ENCODE measurements at places on chromosomes 12 and 14.

DNA sequence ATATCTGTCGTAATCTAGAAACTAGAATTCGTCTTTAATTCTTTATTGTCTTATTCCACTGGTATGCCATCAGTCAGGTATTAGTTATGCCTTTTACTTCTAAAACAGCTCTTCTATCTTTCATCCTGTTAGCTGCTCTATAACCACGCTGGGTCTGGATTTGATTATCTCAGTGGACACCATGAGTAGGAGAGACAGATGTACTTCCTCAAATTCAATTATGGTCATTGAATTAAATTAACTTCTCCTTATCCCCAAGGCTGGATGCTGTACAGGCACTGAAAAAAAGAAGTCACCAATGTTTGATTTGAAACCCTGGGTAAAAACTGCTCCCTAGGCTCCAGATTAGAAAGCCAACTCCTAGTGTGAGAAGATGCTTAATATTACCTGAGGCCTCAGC, 107.3 kb downstream of the PIK3C2G start:
- DNase-seq, result no peak

GRCh38 chr14:31170411-31170810, 37.2 kb downstream of the HECTD1 start:
- no peak for DNase-seq

- no peak for DNase-seq
These were observed 13.8 kb upstream of the ADCK1 start for GRCh38 chr14:77786148-77786547.

- no peak for DNase-seq
These were observed 7.9 kb upstream of the WASHC3 start for GRCh38 chr12:102069707-102070106.

DNA sequence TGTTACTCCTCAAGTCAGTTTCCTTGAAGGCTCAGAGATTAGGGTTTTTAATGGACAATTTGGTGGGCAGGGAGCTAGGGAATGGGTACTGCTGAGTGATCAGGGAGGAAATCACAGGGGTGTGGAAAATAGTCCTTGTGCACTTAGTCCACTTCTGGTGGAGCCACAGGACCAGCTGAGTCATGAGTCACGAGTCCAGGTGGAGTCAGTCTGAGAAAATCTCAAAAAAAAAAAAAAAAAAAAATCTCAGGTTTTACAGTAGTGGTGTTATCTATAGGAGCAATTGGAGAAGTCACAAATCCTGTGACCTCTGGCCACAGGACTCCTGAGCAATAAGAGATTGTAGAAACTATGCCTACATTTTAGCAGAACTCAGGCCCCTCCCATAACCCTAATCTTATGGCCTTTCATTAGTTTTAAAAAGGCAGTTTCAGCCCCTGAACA, 28.2 kb upstream of the AMN1 start:
- DNase-seq, result no peak

DNA sequence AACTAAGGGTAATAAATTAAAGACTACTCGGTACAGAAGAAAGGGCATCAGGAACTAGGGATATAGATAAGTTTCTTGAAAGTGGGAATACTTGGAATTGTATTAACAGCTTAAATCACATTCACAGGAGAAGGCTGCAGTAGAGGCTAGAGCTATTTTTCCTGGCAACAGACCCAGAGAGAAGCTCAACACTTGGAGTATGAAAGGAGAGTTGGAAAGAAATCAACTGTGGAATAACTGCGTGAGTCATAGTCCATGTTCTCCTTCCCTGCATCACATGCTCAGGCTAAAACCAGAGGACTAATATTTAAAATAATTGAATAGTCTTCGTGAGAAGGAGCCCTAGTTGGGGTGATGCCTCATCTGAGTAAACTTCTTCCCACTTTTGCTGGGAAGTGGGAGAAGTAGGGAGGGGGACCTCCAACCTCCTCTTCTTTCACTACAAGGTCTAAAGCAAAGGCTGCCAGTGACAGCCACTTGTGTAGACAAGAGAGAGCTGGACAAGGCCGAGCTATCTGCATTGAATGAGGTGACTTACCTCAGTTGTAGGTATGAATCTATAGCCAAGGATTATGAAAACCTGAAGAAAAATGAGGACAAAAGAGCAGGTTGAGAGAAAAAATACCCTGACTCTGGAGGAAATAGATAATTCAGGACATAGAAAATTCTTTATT, 32.7 kb downstream of the DYRK2 start:
- no peak for DNase-seq

- no peak for DNase-seq
These were observed 201.7 kb upstream of the PLXNC1 start for GRCh38 chr12:93946542-93947150.

- DNase-seq, result no peak
These were observed 44.3 kb upstream of the CCT2 start for GRCh38 chr12:69540987-69541386.

DNA sequence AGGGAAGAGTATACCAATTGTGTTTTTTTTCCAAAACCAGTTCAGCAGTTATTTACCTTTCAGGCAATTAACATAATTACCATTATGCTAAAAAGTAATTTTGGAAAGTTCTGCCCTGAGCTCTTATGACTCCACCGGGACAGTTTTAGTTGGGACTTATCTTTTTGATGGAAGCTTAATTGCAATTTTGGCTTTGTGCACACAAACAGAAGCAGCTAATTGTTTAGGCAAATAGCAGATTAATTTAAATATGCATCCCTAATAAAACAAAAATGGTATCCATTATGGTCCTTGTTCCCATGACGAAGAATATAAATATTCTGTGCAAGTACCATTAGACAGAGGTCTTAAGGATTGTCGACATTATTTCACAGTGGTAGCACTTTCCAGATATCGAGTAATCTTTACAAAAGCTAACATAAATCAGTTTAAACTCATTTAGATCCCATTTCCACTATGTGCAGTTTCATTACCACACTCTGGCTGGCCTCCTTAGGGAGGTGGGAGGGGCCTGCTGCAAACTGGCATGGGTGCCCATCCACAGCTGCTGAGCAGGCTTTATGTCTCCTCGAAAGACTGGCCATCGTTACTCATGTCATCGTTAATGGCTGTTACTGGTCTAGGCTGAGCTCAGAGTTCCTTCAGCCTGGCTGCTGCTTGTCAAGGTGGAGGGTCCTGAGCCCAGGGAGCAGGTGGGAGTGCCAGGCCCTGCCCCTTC, 68.2 kb downstream of the FBXW8 start:
- no peak for DNase-seq

DNA sequence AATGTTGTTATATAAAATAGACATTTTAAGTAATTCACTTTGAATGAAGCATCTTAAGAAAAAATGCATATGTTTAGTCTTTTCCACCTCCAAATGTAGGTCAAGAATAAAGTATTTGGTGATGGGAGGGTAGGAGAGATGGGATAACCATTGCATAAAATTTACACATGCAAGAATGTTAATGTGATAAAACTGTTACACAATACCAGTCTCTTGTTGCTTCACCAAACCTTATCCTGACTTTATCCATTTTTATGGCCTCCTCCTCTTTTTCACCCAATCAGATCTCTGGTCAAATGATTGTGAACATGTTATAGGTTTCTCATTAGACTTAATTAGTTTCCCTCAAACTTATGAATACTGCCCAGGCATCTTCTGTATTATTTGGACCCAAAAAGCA, 994.5 kb upstream of the FLRT2 start:
- no peak for DNase-seq

GRCh38 chr12:94689646-94690036, 39.3 kb upstream of the TMCC3 start:
- DNase-seq, result no peak

GRCh38 chr14:73783107-73783727, 68.4 kb upstream of the PTGR2 start:
- no peak for DNase-seq

- no peak for DNase-seq
These were observed 86.0 kb downstream of the SLCO1A2 start for GRCh38 chr12:21248679-21249078.

GRCh38 chr12:47079981-47080724, 394 bp upstream of the AMIGO2 start:
- peak; percentile 18 for DNase-seq

- no peak for DNase-seq
These were observed 39.0 kb upstream of the HIF1A start for GRCh38 chr14:61656341-61656740.

- DNase-seq, result no peak
These were observed 149.1 kb downstream of the KICS2 start for GRCh38 chr12:64072916-64073575.

GRCh38 chr12:115910057-115910456, 367.4 kb downstream of the MED13L start:
- DNase-seq, result no peak

DNA sequence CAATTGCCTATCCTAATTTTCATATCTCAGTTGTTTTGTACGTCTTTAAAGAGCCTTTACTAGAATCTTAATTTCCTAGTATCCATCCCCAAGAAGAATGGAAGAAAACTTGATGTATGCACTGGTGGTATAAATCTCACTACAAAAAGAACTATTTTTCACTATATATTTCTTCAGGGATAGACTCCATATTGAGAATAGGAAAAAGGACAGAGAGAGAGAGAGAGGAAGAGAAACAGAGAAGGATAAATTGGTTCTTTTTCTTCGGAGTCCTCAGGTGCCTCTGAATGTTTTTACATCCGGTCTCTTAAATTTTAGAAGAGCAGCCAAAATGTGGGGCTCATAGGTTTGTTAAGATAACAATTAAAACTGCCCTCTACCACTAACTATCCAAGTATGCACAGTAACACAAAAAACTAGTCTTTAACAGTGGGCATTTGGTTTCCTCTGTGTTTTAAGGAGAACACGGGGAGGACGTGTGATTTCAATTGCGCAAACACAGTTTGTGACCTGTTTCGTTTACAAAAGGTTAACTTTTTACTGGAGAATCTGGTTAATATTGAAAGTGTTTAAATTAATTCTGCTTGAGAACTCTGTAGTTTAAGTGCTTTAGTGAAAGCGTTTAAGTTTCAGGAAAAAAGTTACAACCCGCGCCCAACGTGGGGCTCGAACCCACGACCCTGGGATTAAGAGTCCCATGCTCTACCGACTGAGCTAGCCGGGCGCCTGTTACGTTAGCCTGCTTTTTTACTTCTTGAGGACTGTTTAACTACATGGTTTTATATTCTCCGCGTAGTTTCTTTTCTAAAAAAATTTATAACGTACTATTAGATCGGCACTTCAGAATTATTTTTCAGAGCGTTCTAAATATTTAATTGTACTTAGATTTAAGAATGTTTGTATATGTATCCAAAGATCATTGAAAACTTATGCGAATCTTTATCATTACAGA, 5.1 kb upstream of the PSMA3 start:
- peak; percentile 65 for DNase-seq

DNA sequence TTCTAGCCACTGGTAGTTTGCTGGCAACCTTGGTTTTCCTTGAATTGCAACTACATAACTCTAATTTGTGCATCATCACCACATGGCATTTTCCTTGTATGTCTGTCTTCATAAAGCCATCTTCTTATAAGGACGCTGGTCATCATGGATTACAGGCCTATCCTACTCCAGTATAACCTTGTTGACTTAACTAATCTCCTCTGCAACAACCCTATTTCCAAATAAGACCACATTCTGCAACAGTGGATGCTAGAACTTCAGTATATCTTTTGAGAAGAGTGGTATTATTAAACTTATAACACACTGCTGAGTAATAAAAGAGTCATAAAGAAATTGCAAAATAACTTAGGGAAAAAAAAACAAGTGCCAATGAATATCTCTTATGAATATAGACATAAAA, 511.8 kb upstream of the FOXG1 start:
- no peak for DNase-seq

GRCh38 chr14:25436906-25437305, 387.0 kb upstream of the STXBP6 start:
- no peak for DNase-seq

DNA sequence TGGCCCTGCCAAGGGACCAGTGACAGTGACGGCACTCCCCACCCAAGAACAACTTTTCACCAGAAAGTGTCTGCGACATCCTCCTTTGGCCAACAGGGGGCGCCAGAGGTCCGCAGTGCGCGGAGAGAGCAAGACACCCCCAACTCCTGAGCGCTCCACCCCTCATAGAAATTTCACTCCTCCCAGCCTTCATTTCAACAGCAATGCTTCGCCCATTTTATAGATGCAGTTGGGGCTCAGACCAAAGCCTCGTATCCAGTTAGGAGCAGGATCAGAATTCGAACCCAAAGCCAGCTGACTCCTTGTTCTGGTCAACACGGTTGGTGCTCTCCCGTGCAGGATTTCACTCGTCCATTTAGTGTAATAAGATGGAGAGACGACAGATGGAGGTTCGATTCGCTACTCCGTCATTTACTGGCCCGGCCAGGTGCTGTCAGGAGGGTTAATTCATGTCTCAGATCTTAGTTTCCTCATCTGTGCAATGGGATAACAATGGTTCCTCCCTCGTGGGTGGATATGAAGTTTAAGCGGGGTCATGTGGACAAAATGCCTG, 2.4 kb upstream of the POP5 start:
- peak; percentile 82 for DNase-seq

DNA sequence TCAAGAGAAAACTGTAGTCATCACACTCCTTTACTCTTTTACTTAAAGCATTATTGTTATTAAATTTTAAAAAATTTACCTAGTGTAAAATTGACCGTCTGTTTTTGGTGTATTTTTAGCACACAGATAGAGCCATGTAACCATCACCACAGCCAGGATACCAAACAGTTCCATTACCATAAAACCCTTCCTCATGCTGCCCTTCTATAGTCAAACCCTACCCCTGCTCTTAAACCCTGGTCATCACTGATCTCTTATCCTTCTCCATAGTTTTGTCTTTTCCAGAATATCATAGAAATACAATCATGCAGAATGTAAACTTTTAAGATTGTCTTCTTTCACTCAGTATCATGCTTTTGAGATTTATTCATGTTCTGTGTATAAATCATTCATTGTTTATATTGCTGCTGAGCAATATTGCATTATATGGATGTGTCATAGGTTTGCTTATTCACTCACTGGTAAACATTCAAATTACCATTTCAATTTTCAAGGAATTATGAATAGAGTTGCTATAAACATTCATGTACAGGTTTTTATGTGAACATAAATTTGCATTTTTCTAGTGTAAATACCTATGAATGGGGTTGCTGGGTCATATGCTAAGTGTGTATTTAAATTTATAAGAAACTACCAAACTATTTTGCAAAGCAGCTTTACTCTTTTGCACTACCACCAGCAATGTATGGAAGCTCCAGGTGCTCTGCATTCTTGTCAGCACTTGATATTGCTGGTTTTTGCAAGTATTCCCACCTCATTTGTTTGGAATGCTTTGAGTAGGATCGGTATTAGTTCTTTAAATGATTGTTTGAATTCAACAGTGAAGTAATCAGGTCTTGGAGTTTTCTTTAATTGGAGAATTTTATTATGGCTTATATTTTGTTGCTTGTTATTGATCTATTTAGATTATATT, 125.5 kb downstream of the LMNTD1 start:
- DNase-seq, result no peak

GRCh38 chr12:30108666-30109065, 324.9 kb upstream of the TMTC1 start:
- DNase-seq, result no peak

GRCh38 chr12:91785655-91786498, 359.8 kb downstream of the BTG1 start:
- DNase-seq, result no peak

DNA sequence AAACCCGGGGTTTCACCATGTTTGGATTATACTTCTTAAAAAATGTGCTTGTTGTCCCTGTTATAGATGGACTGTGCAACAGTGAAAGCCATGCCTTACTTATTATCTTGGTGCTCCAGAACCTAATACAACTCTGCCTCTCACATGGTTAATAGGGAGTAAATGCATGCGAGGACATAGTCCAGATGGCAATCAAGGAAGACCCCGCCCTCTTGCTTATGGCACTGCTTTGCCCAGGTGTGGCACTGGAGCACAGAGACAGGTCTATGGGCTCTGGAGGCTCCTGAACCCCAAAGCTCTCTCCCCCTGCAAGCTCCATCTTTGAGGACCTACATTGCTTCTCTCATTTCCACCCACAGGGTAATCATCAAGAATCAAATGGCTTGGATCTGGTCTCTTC, 162.1 kb upstream of the NTF3 start:
- DNase-seq, result no peak

Measured in stimulated activated CD4-positive, alpha-beta T cell treated with anti-CD3 and anti-CD28 coated beads, Interleukin-1b, Interleukin-23, amount 100 ng/mL, for 1 hour (primary cell).